ENCODE measurements at places on chromosomes 2 and 18.

DNA sequence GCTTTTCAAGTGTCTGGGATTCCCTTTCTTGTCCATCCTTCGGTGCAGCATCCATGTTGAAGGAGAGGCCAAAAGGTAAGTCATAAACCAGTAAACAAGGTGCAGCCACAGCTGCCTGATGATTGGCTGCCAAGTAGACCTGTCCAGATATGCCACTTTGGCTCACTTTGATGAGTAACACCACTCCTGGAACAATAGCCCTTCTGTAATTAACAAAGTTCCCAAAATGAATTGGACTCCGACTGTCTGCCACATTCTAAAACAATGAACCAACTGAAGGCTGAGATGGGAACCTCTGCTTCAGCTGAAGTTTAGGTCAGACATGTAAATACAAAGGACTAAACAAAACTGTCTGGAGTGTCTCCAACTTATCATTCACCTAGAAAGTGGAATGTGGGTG lies 82.2 kb upstream of the LGALSL start:
- DNase-seq, result no peak

DNA sequence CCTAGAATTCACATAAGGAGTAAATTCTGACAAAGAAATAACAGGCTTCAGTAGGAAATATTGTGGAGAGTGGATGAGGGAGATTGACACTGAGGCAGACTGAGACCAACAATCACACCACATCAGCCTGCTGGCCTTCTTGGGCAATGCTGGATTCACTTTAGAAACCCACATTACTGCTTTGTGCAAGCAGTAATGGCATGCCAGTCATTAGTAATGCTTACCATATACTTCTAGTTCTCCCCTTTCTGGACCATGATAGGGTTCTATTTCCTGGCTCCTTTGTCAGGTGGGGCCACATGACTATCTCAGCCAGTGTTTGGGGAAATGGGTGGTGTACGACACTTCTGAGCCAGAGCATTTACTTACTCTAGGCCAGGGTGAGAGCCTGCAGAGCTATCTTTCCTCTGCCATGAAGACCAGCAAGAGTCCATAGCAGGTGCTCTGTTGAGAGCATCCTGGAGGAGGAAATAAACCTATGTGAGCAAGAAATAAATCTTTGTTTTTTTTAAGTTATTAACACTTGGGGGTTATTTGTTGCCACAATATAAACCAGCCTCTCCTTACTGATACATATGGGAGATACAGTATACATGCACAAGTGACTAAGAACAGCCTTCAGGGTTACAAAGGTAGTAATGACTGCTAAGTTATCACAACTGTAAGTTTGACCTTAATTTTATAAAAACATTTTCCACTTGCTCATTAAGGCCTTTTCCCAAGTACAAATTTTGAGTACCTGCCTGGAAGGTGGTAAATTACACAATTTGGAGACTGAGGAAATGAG lies 89.3 kb upstream of the TANK start:
- DNase-seq, result no peak

GRCh38 chr2:73075477-73076373 lies 4.2 kb upstream of the SFXN5 start:
- DNase-seq, result no peak

- peak; percentile 66 for DNase-seq
These were observed 12.1 kb downstream of the SPIRE1 start for GRCh38 chr18:12645751-12646203.

DNA sequence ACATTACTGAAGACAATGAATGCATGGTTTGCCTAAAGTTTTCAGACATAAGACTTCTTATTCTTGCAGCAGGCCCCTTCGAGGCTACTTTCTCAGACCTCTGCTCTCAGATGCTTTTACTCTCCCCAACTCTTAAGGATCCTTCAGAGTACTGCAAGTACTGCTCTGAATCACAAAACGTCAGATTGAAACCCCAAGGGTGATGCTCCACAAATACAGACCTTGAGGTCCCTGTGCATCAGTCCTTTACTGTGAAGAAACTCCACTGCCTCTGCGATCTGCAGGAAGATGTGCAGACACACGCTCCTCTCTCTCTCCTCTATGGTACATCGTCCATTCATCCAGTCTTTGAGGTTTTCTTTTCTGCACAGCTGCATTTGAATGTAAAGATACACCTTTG lies 52.8 kb downstream of the EIF2AK3 start:
- no peak for DNase-seq

GRCh38 chr2:118177884-118178283 lies 89.6 kb downstream of the INSIG2 start:
- DNase-seq, result no peak

DNA sequence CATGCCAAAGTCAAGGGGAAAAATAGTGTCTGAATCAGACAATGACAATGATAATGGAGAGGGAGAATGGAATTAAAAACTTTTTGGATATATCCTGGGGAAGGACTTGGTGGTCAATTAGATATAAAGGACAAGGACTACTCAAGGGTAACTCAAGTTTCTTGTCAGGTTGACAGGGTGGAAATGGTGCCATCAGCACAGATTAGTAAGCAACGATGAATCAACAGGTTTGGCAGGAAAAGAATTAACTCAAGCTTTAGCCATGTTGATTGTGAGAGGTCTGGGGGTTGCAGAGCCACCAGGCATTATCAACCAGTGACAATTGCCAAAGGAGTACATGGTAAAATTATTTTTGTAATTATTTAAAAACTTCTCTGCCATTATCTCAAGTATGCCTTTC lies 35.8 kb upstream of the SPATS2L start:
- no peak for DNase-seq

DNA sequence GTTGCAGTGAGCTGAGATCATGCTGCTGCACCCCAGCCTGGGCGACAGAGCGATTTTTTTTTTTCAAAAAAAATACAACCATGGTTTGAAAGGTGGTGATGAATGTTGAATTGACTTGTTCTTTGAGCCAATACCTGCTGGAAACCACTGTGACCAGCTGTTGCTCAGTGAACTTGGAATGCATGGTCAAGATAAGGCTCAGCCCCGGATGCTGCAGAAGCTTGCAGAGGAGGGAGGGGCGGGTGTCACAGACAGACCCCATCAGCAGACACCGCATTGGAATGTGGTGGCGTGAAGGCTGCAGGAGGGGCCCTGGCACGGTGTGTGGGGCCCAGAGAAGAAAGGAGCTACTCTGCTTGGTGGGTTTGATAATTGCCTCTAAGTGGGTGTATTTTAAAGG lies 91.6 kb downstream of the ITGB1BP1 start:
- no peak for DNase-seq

- DNase-seq, result no peak
These were observed 116.2 kb downstream of the METTL8 start for GRCh38 chr2:171317492-171318125.

DNA sequence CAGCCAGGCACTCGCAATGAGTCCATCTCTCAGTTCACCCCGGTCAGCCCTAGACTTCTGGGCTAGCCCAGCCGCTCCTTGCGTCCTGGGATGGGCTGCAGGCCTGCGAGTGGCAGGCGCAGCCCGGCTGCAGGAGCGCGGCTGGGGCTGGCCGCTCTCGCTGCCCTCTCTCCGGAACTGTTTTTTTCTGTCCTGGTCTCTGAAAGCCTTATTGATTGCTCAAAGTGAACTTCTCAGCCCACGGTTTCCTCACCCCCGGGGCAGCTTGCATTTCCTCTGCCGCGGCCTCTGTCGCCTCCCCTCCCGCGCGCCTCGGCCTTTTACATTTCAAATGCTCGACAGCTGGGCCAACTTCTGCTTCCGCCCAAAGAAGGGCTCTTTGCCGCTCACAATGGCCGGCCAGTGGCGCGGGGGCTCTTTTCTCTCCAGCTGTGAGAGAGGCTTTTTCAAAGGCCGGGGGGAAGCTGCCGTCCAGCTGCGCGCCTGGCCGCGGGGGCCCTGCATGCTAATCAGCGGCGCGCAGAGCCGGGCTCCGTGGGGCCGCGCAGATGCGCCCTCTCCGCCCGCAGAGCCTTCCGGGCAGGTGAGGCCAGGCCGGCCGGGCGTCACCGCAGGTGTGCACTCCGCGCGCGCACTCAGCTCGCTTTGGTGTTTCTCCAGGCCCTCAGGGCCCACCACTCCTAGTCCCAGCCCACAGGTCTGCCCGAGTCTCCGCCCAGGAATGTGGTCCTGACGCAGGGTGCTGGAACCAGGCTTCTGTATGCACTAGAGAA lies 513.8 kb downstream of the RNF144A start:
- DNase-seq, result peak; percentile 70

DNA sequence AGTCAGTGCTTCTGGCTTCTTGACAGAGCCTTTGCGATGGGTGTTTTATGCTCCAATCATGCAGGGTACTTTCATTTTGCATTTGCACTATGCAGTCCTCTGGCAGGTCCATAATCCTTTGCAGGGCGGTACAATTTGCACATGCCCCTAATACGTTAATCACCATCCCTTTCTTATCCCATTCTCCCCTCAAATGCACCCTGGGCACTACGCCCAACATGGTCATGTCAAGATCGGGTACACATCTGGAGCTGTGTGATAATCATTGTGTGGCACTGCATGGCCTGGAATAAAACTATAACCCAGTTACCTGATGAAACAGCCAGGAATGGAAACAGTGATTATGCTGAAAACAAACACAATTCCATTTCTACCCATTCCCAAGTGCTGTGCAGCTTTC lies 27.7 kb downstream of the LOXHD1 start:
- no peak for DNase-seq

DNA sequence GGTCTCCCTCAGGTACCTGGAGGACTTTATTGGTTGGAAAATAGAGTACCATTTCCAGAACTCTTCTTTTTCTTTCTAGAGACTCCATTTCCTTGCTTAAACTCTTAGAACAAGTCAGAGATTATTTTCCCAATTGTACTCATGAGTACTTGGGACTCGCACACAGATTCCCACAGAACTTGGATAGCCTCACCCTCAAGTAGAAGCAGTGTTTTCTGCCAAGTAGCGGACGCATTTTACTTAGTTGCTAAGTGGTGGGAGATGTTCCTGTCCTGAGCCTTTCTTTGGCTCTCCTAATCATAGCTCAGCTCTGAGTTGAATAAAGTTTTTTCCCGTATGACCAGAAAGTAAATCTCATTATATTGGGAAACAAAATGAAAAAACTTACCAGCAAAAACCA lies 17.2 kb downstream of the SLC30A3 start:
- DNase-seq, result no peak

- DNase-seq, result no peak
These were observed 21.9 kb upstream of the USP14 start for GRCh38 chr18:136433-136832.

- DNase-seq, result no peak
These were observed 61.1 kb downstream of the FMNL2 start for GRCh38 chr2:152396051-152396511.

DNA sequence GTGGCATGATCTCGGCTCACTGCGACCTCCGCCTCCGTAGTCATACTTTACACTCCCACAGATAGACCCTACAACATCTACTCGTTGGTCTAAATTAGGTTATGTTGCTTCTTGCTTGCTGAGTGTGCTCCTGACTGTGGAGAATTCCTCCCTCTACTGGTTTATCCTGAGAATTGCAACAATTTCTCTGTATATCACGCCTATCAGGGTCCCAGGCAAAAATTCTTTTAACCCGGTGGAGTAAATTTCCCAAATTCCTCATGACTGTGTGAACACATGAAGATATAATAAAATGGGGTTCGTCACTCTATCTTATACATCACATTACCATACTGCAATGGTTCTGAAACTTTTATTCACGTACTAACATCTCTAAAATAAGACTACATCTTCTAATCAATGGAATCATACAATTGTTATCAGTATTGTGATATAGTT lies 156.7 kb downstream of the EVA1A start:
- no peak for DNase-seq

DNA sequence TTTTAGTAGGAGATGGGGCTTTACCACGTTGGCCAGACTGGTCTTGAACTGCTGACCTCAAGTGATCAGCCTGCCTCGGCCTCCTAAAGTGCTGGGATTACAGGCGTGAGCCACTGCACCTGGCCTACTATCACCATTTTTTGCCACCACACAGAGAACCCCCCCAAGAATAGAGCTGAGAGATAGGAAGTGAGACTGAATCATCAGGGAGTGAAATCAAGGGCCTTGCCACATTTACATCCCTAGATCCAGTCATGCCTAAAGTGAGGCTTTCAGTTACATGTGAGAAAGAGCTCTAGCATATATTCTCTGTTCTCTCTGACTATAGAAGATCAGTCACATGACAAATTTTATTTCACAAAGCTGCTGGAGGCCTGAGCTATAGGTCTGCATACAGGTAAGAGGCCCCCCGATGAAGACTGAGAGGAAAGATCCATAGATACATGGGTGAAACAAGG lies 28.0 kb upstream of the KCMF1 start:
- no peak for DNase-seq

GRCh38 chr2:138724729-138725459 lies 55.3 kb downstream of the NXPH2 start:
- DNase-seq, result no peak

DNA sequence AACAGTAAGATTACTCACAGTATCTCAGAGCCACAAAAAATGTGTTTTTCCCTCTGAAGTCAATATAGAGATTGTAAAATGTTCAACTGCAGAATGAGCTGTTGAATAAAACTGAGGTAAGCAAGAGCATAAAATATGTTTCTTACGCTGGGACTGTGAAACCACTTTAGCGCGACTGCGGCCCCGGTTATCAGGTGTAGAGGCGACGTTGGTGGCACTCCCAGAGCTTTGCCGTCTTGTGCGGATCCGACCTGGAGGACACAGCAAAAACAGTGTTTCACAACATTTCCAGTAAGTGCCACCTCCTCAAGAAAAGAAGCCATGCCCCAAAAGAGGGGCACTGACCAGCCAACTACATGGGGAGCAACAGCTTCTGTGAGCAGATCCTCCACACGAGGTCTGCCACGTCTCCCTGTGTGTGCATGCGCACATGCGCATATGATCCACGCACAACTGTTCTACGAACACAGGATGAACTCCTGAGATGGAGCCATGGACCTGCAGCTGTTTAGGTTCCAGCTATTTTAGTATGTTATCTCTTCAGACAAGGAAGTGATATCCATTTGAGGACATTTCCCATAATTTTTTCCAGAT lies 100.7 kb upstream of the RNU4ATAC start:
- DNase-seq, result no peak

- no peak for DNase-seq
These were observed 153.2 kb downstream of the WDPCP start for GRCh38 chr2:63435070-63435469.

GRCh38 chr2:217097346-217097745 lies 237.5 kb upstream of the TNP1 start:
- DNase-seq, result no peak

- DNase-seq, result no peak
These were observed 255.7 kb upstream of the ACVR2A start for GRCh38 chr2:147589127-147589526.

GRCh38 chr18:28903306-28903705 lies 726.4 kb upstream of the CDH2 start:
- DNase-seq, result no peak

Data from NCI-H510A (cell line).